Testis (tissue), 5 donors: ENCODE measurements at places on chromosomes 7 and 10.

DNA sequence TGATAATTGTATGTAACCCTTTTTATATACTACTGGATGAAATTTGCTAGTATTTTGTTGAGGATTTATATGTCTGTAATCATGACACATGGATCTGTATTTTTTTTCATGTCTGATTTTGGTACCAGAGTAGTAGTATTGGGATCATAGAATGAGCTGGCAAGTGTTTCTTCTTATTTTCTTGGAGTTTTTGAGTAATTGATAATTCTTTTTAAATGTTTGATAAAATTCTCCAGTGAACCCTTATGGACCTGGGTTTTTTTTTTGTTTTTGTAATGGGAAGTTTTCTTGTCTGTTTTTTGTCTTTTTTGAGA, 28.4 kb downstream of the ZNF33A start:
- DNase-seq = no peak

DNA sequence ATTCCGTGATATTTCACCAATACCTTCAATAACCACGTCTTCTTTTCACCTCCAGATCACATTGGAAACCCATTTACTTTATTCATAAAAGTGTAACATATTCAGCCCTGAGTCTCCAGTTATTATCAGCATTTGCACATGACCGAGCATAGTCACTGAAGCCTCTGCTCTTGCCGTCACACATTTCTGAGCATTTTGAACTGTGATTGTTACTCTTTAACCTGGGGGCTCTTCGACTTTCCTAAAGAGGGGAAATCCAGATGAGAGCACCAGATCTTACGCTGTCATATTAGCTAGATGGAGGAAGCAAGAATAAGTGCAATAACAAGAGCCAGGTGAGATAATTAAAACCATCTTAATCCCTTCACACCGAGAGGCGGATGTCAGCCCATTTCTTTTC, 260.0 kb upstream of the NRP1 start:
- no peak for DNase-seq

DNA sequence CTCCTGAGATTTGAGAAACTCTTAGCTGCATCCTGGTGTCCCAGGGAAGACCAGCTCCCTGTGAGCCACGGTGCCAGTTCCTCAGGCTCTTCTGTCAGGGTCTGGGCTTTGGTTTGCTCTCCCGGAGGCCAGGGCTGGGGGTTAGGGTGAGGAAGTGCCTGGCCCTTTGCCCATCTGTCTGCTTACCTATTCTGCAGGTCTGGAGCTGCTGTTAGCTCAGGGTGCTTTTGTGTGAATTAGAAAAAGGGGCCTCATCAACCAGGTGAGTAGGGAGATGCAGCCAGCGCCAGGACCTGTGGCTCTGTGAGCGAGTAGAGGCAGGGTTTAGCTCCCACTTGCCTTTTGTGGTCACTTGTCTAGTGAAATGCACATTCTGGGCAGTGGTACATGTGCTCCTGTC, 109.4 kb downstream of the DOCK1 start:
- no peak for DNase-seq

GRCh38 chr7:128923411-128923800, 12.9 kb upstream of the KCP start:
- DNase-seq = no peak
